ENCODE measurements at places on chromosomes 3 and 15. TPM values are rescaled to one million over a fixed set of nuclear protein-coding genes. Genes with fewer than 3 reads are reported as not detected.

DNA sequence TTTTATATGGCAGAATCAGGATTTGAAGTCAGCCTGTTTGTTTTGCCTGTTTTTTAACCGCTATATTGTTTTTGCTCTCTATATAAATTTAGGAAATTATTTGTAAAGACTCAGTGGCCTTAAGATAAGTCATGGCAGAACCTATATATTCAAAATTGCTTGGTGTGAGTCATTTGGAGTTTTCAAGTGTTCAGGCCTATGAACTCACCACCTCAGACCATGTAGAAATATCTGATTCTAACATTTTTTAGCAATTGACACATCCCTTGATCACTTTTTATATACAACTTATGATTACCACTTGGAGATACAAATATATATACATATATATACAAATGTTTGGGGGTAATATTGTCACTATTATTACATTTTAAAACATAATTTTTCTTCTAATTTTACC lies 95.7 kb downstream of the VGLL3 start:
- DNase-seq = no peak

Gene EBLN2
- 11.2 TPM for total RNA-seq

Gene SCAPER
- total RNA-seq = 22.1 TPM

Gene LMOD3
- not detected for total RNA-seq

DNA sequence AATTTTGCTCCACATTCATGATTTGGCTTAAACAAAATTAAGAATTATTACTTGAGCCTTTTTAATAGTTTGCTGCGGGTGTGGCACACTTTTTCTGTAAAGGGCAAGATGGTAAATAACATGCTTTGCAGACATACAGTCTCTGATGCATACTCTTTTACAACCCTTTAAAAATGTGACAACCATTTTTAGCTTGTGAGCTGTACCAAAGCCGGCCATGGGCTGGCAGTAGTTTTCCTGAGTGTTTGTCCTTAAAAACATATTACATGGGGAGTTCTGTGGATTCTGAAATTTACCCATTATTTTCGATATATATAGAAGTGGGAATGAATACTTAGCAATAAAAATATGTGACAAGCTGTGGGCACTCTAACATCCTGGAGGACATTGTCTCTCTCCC lies 163.4 kb downstream of the FNDC3B start:
- DNase-seq = no peak

Gene FSIP1
- total RNA-seq = 0.44 TPM

DNA sequence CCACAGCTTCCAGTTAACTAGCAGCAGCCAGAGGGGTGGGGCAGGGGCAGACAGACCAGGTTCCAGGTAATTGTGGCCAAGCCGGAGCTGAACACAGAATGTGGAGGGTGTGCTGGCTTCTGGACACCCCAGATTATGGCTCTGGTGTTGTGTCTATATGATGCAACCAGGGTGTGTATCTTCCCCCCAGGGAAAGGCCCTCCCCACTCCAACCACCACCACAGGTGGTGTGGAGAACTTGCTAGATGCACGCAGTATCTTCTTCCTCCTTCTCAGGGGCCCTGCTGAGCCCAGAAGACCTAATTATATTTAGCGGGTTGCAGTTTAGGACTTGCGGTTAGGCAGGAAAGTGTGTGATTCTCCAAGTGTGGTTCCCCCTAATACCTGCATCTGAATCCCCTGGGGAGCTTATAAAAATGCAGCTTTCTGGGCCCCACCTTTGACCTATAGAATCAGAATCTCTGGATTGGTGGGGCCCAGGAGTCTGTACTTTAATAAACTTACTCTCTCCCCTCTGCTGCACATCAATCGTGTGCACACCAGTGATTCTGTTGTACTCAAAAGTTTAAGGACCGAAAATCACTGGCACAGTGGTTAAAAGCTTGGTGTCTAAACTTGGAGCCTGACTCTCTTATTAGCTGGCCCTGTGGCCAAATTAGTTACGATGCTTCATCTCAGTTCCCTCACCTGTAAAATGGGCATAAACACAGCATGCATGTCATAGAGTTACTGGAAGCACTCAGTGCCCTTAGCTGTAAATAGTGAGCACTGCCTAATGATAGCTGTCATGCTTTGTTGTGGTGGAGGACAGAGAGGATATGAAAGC lies 379.1 kb upstream of the PROK2 start:
- no peak for DNase-seq

GRCh38 chr3:2303566-2303965 lies 204.9 kb downstream of the CNTN4 start:
- no peak for DNase-seq

Gene KNG1
- total RNA-seq = not detected

DNA sequence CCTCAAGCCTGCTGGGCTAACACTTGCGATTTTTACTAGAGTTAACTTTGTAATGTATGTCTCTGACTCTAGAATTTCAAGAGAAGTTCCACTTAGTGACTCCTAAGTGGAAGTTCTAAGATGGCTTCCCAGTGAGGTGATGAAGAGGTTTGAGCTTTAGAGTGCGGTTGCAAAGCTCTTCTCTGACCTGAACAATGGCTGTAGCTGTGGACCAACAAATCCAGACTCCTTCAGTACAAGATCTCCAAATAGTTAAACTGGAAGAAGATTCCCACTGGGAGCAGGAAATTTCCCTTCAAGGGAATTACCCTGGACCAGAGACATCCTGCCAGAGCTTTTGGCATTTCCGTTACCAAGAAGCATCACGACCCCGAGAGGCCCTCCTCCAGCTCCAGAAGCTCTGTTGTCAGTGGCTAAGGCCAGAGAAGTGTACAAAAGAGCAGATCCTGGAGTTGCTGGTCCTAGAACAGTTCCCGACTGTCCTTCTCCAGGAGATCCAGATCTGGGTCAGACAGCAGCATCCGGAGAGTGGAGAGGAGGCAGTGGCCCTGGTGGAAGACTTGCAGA lies 22.3 kb downstream of the WDR73 start:
- no peak for DNase-seq

Gene LMAN1L
- not detected for total RNA-seq

DNA sequence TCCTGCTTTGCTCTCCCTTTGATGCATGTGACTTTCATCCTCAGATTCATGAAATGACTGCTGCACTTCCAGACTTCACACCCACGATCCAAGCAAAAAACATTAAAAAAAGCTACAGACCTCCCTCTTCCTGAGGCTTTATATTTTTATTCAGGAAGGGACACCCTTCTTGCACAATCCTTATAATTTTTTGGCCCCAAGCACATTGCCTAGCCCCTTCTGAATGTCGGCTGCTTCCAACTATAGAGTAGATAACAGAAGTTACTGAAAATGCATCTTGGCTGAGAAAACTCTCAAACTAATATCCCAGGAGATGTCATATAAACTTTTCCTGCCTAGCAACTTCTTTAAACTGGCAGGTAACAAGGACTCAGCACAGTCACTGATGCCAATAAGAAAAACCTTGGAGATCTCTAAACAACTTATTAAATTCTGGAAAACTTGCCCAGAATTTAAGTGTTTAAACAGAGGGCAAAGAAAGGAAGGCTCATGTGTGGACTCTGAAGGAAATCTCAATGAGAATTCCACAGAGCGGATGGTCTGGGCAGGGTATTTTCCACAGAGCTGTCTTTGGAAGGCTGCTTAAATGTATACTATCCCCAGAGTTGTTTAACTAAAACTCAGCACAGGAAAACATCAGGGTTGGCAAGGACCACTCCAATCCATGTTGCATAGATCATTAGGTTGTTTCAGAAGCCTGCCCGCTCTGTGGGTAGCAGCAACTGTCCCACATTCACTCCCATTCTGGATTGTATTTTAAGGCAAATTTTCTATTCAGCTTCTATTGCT lies 746.8 kb upstream of the LMCD1 start:
- DNase-seq = no peak

Gene SKOR1
- 0.74 TPM for total RNA-seq

DNA sequence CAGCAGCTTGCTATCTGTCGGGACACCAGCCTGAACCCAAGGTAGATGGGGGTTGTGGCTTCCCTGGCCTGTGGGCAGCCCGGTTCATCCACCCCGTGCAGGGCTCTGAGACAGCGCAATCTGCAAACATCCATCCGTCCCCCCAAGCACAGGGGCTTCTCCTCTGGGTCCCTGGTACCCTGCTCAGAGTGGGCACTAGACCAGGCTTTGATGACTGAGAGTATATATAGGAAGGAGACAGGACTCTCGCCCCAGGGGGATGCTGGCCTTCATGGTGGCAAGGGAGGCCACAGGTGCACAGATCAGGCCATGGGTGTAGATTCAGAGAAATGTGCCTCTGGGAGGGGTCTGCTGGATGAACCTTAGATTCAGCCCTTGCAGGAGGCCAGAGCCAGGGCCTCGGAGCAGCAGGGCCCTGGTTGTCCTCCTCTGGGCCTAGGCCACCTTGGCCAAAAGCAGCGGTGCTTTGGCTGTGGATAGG lies 40.3 kb downstream of the CFAP100 start:
- DNase-seq = no peak

DNA sequence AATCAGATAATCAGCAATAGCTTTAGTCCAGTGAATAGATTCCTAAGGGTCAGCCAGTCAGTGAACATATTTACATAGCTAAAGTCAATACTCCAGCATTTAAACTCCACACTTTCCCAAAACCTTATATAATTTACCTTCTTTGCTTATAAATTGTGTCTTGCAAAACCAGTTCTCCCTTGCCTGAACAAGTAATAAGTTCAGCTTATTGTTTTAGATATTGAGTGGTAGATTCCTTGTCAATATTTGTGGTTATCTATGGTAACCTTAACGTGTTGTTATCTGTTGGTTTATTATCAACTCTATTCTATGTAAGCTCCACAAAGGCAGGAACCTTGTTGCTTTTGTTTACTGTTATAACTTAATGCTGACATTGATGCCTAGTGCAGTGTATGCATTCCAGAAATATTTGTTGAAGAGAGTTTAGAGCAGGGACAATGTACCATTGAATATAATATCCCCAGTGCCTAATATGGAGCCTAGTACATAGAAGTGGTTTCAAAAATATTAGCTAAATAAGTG lies 24.0 kb downstream of the PLSCR5 start:
- DNase-seq = no peak

Gene SGO1
- not detected for total RNA-seq

GRCh38 chr3:94373456-94373855 lies 310.6 kb downstream of the NSUN3 start:
- DNase-seq = no peak

DNA sequence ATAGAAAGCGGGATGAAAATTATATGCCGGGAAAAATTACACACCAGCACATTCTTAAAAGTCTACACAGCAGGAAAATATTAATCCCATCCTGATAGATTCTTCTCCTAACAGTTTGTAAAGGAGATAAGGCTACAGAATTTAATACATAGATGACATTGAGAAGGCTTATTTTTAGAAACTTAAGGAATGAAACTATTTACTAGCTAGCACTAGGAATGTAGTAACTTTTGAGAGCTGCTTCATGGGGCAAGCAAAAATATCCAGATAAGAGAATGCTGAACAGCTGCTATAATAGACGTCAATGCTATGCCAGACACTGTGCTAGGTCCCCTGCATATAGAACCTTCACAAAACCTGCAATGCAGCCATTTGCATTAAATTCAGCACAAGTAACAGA lies 912.7 kb upstream of the NR2F2 start:
- DNase-seq = no peak

- no peak for DNase-seq
Observed at GRCh38 chr15:83153288-83153687, 45.8 kb downstream of the TM6SF1 start.

- no peak for DNase-seq
Observed at GRCh38 chr15:62858343-62858742, 184.2 kb upstream of the TPM1 start.

DNA sequence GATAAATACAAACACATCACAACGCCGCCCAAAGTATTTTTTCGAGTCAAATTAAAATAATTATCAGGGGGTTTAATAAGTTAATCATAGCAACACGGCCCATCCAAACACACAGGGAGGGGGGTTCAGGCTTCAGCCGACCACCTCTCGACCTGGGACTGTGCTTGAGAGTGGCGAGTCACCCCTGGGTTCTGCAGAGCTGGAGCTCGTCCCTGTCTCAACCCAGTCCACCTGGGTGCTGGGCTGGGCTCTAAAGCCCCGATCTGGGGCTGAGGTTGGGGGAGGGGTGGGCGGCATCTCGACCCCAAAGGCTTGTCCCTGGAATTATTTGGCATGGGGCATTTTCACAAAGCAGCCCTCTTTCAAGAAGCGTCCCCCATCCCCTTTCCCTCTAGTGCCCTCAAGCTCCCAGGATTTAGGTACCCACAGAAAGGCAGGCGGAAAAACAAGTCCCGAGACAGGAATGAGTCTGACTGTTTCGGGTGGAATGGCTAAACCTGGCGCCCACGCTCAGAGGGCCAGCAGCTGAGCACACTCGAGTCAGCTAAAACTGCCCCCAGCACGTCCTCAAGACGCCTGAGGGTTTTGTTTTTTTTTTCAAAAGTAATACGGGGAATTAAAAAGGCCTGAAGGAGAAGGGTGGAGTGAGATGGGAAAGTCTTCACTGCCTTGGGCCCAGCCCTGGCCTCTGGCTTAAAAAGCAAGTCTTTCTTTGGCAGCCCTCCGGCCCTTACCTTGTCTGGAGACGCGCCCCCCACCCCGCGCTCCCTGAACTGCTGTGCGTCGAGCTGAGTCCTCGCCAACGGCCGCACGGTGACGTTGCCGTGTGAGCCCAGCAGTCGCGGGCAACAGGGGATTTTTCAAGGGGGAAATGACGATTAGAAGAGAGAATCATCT lies 32.5 kb downstream of the NR2F2 start:
- no peak for DNase-seq

- no peak for DNase-seq
Observed at GRCh38 chr15:47157827-47158226, 559.5 kb upstream of the SEMA6D start.

GRCh38 chr15:95826412-95827195 lies 503.9 kb upstream of the NR2F2 start:
- DNase-seq = no peak

Gene FRMD5
- not detected for total RNA-seq

Gene SUSD5
- 13.5 TPM for total RNA-seq

DNA sequence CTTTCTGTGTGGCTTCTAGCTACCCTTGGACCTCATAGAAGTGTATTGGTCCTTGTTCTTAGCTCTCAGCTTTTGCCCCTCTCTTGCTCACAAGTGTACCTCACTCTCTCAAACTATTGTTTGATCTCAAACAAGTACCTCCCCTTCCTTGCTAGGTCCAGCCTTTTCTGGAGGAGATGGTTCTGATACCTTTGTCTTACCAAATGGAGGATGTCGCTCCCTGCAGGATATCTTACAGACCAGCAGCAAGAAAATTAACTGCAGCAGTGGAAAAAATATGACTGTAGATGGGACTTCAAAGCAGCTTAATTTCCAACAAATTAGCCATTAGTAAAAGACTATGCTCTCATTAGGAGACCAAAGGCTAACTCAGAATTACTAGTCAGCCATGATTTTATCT lies 388.1 kb upstream of the ROBO2 start:
- DNase-seq = no peak
